ENCODE measurements at places on chromosomes 6 and 20.
A peak's percentile ranks its signal among the peaks of the same experiment; 100 is the strongest.

DNA sequence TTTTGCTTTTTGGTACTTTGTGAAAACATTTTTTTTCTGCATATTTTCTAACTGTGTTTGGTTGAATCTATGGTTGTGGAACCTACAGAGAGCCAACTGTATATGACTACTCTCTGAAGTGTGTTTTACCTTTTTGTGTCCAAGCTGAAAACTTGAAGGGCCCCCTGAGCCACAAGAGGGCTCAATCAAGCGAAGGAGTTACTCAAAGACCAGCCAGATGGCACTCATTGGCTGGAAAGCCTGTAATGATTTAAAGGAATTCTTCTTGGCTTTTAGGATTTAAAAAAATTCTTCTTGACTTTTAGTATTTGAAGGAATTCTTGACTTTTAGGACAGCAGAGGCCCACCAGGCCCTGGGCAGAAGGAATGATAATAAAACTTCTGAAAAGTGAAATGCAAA is 27.0 kb upstream of the ECI2 start:
- no peak for DNase-seq

- DNase-seq = no peak
Observed at GRCh38 chr6:79077715-79078074, 359 bp downstream of the PHIP start.

DNA sequence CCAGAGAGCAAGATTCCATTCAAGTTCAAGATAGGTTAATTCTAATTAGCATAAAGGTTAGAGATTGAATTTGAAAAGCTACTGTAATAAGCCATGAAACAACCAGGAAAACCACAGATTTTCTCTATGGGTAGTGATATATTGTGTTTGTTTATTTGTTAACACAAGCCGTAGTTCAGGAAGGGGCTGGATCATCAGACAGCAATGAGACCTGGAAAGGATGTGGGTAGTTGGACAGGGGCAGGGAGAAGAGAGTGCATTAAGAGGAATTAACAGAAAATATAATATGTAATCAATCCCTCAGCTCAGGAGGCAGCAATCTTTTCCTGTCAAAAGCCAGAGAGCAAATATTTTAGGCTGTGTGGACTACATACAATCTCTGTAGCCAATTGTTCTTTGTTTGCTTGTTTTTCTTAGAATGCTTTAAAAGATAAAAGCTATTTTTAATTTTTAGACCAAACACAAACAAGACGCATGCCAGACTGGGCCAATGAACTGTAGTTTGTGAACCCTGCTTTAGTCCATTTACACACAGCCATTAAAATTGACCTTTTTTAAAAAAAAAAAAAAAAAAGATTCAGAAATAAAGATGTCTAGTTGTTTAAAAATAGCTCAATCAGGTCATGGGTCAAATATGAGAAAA is 398.7 kb upstream of the MARCKS start:
- DNase-seq = peak; percentile 19

DNA sequence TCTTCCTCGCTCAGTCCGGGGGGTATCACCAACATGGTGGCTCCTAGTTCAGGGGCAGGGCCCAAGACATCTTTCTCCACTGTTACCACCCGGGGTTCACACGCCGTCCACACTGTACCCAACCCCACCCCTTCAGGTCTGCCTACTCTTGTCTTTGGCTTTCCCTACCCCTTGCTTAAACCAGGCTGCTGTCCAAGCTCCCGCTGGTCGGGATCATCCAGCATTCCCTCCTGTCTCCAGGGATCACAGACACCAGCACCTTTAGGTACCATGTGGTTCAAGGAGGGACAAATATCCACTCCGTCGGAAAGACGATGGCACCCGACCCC is 395 bp downstream of the NELFE start:
- no peak for DNase-seq

- no peak for DNase-seq
Observed at GRCh38 chr6:149128489-149129145, 188.9 kb upstream of the TAB2 start.

Data from renal cortex interstitium (tissue), 15 donors.